Mucosa of gallbladder (tissue), 1 donor: ENCODE measurements at places on chromosomes 16 and 17. TPM values are rescaled to one million over a fixed set of nuclear protein-coding genes. Genes with fewer than 3 reads are reported as not detected.

The HIGD1B gene
- 7.2 TPM for total RNA-seq

DNA sequence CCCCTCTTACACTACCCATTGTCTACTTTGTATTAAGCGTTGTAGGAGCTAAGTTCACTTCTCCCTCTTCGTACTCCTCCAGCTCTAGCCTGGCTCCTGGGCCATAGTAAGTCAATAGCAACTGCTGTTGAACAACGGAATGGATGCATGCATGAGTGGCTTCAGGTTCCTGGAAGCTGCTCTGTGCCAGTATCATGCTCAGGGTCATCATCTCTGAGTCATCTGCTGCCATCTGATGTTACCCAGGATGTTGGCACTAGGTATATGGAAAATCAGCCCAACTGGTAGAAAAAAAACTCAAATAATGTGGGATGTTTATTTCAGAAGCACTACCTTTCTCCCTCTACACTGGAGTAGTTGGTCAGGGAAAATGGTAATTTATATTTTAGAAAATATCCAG is 536.8 kb downstream of the NPIPA7 start:
- DNase-seq: no peak

The C17orf78 gene
- total RNA-seq: not detected

The GLYR1 gene
- total RNA-seq: 128 TPM
